ENCODE measurements at places on chromosomes 5 and 9.
A peak's percentile ranks its signal among the peaks of the same experiment; 100 is the strongest.

DNA sequence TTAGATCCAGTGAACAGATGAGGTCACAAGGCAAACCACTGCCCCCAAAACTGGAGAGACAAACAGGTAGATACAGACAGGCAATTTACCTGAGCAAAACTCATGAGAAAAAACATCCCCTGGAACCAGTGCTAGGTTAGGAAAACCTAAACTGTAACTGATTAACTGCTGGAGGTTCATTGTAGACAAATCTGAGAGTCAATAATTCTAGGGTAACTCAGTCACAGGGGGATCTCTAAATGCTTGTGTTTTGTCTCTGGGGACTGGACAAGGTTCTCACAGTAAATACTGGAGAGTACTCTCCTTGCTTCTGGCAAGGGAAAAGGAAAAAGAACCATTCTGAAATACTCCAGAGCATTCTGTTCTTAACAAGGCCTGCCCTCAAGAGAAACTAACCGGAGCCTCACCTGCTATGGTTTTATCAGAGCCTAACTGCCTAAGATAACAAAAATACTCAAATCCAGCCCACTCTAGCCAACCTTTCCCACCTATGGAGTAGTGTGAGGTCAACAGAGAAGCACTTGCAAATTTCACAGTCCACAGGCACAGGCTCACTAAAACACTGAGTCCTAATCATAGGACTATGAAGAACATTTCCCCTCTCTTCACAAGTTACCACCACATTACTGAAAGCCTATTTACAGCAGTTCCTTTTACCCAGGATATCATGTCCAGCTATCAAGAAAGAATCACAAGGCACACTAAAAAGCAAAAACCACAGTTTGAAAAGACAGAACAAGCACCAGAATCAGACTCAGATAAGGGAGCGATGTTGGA is 139.9 kb upstream of the ACOT12 start:
- no peak for DNase-seq

GRCh38 chr5:172370648-172371545 is 83.4 kb downstream of the SH3PXD2B start:
- no peak for DNase-seq

GRCh38 chr5:37637165-37637845 is 202.5 kb downstream of the GDNF start:
- no peak for DNase-seq

GRCh38 chr5:96904054-96904931 is 28.0 kb downstream of the ERAP2 start:
- no peak for DNase-seq

DNA sequence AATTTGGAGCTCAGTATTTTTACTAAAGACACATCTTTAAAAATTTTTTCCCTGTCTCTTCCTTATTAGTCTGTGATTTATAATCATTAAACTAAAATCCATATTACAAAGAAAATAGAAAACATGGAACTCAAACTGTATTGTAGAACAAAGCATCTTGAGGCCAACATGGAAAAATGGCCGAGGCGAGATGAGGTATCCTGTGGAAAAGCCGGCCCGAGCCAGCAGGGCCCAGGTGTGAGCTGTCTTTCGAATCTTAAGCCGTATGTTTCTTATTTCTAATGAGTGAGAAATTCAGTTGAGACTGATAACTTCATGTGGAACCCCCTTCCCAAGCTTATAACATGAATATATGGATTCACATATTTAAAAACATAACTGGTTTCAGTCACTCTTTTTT is 170.4 kb upstream of the OTULINL start:
- DNase-seq: no peak

GRCh38 chr9:93451849-93452709 is 594 bp downstream of the FAM120A start:
- DNase-seq: peak; percentile 17

DNA sequence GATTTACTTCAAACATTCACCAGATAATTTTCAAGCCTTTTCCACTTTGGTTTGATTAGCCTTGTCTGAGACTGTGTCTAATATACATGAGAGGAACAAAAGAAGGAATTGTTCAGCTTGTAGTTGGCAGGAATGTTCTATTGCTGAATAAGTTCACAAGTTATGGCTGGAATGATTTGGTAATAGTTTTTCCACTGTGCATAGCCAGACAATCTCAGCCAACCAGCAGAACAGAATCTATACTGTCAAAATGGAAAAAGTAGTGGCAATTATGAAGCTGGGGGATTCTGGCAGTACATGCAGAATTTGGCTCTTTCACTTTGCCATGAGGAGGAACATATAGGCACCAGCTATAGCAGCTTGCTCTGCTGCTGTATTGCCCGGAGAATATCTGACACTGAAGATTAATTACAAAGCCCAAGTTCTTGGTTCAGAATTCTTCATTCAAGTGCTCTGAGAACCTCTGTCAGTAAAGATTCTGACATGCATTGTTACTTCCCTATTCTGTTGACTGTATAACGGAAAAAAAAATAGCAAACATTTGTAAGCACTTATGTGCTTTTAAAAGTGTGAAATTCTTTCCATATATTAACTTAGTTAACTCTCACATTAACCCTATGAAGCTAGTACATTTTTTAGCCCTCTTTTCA is 150.6 kb downstream of the PRR16 start:
- peak; percentile 44 for DNase-seq

DNA sequence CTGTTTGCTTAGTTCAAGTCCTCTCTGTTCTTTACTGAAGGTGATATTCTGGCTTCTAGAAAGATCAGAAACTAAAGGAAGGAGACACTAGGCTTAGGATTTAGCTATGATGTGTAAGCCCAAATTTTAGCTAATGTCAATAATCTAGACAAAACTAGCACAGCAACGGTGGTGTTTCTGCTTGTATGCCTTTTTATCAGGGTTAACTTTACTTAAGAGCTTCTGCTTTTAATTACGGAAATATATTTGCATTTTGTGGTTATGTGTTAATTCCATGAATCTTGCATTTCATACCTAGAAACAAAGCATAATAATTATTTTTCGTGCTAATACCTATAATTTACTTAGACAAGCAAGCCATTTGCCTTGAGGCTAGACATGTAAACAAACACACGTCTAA is 96.1 kb downstream of the PAX5 start:
- DNase-seq: no peak

DNA sequence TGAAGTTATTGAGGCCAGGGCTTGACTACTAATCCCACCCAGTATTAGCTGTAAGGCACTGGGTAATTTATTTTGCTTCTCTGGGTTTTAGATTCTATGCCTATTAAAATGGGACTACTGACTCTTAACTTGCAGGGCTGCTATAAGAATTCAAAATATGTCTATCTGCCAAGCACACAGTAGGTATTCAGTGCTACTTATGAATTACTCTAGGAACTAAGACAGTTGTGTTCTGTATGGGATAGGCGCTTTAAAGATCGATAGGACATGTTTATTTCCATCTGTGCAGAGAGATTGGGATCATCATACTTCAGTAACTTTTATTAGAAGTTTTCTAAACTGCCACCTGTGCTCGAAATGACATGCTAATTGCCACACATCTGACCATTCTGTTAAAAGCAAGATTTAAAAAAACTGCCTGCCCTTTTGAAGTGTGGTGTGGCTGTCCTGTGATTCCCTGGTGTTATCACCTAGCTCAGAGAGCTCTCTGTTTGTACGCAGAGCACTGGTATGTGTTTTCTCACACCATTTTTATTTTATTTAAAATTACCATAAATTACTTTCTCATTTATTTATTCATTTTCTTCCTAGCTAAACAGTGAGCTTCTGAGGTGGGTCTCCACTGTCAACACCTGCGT is 58.7 kb downstream of the FYB1 start:
- no peak for DNase-seq

GRCh38 chr9:122347348-122348287 is 23.2 kb upstream of the PTGS1 start:
- no peak for DNase-seq

DNA sequence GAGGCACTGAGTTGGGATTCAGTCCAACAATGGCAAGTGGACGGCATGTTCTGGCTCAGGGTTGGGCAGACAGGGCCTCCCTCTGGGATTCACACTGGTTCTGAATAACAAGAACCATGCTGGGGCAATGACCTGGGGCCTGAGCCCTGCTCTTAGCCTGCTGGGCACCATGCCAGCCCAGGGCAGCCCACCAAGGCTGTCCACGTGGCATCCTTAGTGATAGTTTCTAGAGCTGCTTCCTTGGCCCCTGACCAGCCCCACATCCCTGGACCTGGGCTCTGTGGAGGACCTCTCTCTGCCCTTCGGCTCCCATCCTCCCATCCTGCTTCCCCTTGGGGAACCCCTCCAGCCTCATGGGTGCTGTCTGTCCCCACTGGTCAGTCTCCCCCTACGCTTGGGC is 22.3 kb upstream of the OLFM1 start:
- DNase-seq: no peak

DNA sequence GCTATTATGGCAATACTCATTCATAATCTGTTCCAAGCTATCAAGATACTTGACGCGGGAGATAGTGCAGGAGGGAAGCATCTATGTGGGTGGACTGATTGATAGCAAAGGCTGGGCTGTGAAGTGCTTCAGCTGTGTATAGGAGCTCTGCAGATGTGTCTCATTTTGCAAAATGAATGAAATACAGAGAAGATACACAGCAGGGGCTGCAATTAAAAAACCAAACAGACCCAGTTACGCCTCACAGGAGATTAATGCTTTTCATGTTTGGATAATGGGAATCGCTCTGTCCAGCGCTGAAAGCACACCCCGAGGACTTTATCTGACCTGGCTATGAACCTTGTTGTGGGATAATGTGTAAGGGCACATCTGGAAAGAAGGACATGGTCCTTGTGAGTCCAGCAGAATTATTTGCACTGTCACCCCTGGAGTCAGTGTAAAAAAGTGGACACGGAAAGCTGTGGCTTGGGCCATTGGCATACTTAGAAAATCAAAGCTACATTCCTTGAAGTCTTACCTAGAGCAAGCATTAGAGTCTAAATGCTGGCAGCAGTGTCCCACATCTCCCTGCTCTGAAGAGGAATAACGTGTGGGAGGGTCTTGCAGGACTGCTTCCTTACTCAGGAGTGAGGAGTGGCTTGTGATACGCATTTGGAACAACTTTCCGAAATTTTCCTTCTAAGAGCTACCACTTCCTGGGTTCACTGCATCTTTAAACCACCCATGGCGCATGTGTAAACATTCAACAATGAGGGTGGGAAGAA is 2.6 kb downstream of the SH3RF2 start:
- DNase-seq: no peak

DNA sequence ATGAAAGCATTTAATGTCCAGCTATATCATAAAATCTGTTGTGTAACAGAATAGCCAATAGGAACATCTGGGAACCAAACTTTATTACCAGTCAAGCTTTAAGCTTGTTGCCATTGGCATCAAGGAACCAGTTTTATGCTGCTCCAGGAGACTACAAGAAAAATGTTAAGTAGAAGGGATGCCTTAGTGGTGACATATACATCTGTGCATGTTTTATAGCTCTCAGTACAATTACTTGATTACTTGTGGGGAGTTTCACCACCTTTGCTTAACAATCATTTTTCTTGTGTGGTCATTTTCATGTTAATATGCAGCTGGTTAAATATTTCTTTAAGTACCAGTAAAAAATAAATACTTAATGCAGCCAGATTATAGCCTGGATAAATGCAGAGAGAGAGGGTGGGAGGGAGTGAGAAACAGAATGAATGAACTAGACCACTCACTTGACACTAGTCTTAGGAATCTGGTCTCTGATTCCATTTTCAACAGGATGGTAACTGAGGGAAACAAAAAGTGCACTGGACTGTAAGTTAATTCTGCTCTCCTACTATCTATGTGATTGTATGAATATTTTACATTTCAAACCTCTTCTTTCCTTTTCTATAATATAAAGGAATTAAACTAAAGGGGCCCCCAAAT is 35.7 kb upstream of the LURAP1L start:
- DNase-seq: no peak

- no peak for DNase-seq
Measured at GRCh38 chr9:93091453-93092081, 4.5 kb upstream of the CARD19 start.

DNA sequence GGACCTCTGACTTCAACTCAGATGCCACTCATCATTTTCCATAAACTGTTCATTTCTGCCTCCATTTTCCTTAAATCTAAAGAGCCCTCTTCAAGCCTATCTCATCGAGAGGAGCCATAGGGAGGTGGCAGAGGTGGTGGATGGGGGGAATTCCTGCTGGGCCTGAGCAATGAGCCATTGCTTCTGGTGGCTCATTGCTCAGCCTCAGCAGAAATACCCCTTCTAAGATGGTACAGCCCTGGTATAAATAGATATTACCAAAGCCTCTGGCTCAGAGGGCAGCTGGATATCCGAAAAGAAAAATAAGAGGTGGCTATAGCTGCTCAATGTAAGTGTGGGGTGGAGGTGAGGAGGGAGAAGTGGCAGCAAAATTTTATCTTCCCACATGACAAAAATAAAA is 313.5 kb downstream of the CAAP1 start:
- no peak for DNase-seq

GRCh38 chr5:53076014-53076583 is 33.5 kb downstream of the MOCS2 start:
- no peak for DNase-seq

- no peak for DNase-seq
Measured at GRCh38 chr9:84736536-84736935, 67.0 kb downstream of the NTRK2 start.

DNA sequence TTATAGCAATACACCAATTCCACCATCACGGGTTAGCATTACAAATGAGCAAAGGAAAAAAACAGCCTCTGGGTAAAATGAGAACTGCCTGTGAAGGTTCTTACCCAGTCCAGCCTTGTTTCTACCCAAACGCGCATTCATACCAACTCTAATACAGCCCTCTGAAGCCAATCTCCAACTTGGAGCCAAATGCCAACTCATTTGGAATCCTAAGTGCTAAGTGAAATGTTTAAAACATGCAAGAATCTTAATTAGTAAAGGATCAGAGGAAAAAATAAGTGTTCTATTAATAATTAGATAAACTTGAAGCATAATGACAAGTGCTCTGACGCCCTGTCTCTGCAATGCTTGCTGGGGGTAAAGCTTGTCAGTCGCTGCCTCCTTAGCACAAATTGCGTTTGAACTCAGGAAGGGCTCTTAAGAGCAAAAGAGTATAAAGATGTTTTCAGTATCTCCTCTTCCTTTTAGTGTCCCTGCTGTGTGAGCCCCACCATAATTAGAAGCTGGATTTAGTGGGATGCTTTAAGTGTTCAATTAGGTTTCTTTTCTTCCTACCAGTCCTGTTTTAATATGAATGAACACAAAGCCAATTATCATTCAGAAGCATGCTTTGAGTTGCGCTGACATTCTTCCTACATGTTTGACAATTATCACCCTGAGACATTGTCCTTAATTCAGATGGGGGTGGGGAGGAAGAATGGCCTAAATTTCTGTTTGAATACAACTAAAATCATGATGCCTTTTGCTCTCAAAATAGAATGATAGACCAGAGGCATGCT is 537.6 kb downstream of the DTWD2 start:
- no peak for DNase-seq

- DNase-seq: peak; percentile 45
Measured at GRCh38 chr5:153964880-153965645, 73.6 kb downstream of the FAM114A2 start.

- no peak for DNase-seq
Measured at GRCh38 chr9:10946676-10947410, 334.0 kb upstream of the PTPRD start.

- no peak for DNase-seq
Measured at GRCh38 chr5:154757814-154758406, 2.7 kb downstream of the LARP1 start.

- no peak for DNase-seq
Measured at GRCh38 chr5:59559323-59559722, 334.2 kb downstream of the PDE4D start.

GRCh38 chr5:142466195-142466971 is 141.6 kb upstream of the SPRY4 start:
- DNase-seq: peak; percentile 48

GRCh38 chr5:68265347-68265746 is 49.8 kb downstream of the PIK3R1 start:
- no peak for DNase-seq
